GM12891 (cell line): ENCODE measurements at places on chromosomes 2 and 18.

GRCh38 chr2:188519136-188519535 lies 227.5 kb downstream of the GULP1 start:
- DNase-seq = no peak

- DNase-seq = no peak
These were observed 164.8 kb downstream of the METTL4 start for GRCh38 chr18:2406544-2406943.

DNA sequence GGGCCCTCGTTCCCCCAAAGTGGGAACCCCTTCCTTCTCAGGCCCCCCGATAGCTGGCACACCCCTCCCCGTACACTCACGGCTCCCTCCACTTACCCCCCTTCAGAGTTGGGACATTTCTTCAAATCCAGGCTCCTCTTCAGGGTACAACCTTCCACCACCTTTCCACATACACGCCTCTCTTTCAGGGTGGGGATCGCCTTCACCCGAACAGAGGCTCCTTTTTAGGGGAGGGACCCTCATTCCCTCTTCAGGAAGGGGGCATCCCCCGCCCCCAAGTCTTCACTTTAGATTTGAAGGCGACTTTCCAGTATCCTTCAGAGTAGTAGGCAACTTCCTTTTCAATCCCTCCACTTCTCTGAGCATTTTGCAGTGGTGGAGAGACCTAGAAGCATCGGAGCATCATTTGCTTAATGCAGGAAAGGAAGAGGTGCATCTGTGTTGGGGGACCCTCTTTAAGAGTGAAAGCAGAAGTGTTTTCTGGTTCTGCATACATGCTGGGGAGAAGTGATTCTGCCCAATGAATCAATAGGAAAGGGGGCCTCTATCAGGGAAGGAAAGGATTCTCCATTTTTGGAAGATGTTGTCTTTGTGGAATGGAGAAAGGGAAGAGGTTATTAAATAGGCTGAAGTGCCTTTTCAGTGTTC lies 845 bp downstream of the EML4 start:
- DNase-seq = peak; percentile 17

DNA sequence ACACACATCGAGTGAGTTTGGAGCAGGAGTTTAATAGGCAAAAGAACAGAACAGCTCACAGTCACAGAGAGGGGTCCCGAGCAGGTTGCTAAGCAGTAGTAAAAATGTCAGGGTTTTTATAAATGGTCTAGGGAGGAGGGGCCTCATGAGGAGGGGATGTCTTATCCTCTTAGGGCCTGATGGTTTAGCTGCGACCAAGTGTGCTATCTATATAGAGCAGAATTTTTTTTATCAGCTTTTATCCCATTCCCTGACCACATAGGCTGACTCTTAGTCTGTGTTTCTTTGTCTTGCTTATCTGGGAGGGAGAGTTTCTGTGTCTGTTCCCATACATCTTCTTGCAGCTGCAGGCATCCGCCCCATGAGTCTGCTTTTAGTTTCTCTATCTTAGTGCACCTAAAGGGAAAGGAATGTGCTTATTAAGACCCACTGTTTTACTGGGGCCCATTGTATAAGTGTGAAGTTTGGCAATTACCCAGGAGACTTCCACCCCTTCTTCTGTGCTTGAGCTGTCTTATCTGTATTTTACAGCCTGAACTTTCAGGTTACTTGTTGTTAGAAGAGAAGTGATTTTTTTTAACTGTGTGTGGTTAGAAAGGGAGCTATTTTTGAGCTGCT lies 30.4 kb upstream of the GMCL1 start:
- no peak for DNase-seq

GRCh38 chr18:77020561-77020960 lies 112.0 kb downstream of the MBP start:
- no peak for DNase-seq

DNA sequence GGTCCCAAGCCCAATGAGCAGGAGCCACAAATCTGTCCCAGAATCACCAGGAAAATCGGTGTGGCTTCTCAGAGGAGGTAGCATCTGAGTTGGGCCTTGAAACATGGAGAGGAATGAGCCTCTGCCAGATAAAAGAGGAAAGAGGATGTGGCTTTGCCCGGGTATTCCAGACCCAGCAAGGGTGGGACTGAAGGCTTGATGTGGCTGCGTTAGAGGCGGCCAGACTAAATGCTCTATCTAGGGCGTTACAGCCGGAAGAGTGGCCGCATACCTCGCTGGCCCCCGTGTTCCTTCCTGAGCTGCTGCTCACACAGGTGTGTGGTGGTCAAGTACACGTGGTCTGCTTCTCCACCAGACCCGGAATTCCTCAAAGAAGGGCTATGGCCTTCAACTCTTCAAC lies 33.9 kb upstream of the POMC start:
- DNase-seq = no peak

GRCh38 chr18:79736846-79737245 lies 57.2 kb downstream of the CTDP1 start:
- DNase-seq = no peak

DNA sequence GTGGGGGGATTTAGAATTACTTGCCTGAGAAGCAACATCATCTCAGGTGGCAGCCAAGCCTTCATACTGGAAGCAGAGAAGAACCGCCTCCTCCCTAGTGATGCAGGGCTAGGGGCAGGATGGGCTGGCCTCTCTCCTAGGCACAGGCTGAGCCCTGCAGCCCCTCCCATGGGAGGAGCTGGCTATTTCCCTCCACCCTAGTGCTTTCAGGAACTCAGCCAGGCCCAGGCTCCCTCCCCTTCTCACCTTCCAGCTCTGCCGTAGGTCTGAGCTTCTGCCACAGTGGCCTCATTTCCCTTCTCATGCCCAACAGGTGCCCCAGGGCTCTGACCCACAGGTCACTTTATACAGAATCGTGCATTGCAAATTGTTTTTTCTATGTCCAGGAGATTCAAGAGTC lies 31.0 kb downstream of the CENPA start:
- DNase-seq = no peak

GRCh38 chr18:49168281-49168985 lies 217.7 kb upstream of the SMAD7 start:
- DNase-seq = no peak

DNA sequence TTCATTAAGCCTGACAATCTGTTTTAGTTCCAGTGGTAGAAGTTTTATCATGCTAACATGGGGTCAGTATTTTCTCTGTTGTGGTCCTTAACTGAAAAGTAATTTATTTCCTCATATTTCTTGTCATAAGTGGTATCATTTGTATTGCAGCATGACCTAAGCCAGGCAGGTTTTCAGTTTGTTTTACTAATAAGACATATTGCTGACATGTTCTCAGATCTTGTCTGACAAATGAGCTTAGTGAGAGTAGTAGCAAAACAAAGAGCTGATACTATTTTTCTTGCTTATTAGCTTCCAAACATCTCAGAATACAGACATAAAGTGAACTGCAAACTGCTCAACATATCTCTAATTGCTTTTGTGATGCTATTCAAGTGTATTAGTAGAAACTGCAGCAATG lies 293.6 kb downstream of the DSEL start:
- no peak for DNase-seq

GRCh38 chr18:24126155-24126961 lies 12.5 kb upstream of the CABYR start:
- DNase-seq = no peak

GRCh38 chr2:82731824-82732223 lies 1727.3 kb downstream of the SUCLG1 start:
- DNase-seq = no peak

DNA sequence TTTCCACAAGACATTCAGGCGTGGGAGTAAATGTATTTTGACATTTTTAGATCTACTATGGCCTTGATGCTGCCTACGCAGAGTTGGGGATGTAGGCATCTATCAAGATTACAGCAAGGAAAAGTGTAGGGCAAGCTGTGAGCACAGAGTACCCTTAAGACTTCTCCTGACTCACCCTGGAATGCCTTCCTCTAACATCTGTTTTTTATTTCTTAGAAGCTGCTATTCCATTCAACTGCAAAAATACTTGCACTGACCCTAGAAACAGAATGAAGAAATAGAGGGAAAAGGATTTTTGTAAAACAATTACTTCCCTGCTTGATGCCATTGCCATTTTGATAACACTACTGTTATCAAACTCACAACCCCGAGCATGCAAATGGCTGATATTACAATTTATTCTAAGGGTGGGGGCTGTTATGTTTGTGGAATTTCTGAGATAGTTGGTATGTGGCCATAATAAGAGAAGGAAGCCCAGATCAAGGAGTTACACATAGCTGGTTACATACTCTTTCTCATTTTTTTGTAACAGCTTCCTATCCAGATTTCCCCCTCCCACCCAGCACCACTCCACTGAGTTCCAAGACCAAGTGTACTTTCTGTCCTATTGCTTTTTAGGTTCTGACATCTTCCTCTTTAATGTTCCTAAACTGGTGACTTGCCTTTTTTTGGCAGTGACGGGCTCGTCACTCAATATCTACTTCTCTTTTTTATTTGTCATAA lies 6.0 kb upstream of the ROCK1 start:
- no peak for DNase-seq

DNA sequence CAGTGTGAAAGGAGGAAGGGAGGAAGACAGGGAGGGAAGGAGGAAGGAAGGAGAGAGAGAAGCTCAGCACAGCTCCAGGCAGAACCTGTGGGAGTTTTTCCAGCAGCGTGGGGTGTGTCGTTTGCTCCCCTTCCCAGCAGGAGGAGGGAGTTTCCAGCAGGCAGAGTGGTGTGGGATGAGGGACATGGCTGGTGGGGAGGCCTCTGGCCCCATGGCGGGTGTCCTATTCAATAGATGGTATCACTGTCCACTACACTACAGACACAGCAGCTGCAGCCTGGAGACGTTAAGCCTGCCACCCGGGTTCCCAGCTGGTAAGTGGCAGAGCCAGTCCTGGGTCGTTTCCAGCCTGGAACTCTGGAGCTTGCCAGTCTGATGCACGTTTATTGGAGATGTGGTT lies 44.7 kb downstream of the GLI2 start:
- DNase-seq = no peak

DNA sequence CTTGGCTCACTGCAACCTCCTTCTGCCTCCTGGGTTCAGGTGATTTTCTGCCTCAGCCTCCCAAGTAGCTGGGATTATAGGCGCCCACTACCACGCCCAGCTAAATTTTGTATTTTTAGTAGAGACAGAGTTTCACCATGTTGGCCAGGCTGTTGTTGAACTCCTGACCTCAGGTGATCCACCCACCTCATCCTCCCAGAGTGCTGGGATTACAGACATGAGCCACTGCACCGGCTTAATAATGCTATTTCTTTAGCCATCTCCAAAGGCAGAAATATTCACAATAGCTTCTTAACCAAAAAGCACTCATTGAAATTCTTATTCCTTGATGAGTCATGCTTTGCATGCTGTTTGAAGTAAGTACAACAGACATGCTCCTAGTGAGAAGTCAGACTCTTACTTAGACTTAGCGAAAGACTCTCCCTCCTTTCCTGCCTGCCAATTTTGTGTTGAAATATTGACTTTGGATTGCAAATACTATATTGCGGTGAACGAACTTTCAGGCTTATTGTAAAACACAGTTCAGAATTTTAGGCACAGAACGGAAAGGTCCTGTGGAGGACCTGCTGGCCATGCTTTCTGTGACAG lies 4.4 kb downstream of the ACTR3 start:
- no peak for DNase-seq

- DNase-seq = no peak
These were observed 120.0 kb upstream of the SCN7A start for GRCh38 chr2:166614029-166614428.

DNA sequence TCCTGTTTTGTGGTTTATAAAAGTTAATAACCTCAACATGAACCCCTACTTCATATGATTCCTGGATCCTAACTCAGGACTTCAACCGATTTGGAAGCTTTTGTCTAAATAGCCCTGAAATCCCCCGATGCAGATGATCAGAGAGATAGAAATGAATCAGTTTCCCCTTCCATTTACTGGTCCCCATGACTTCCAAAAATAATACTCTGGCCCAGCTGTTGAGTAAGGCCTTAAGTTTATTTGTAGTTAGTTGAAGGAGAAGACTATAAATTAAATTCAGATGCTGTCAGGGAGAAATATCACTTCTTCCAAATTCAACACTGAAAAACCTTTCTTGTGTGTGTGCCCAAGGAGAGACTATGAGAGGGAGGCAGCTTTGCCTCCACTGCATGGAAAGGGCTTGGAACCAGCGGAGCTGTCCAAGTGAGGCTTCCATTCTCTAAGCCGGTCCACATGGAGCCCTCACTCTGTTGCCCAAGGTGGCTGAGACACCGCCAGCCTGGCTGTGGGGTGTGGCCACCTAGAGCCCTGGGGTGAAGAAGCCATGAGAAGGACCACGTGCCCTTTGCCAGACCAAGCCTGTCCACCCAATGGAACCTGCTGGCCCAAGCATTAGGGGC lies 53.6 kb downstream of the PIEZO2 start:
- no peak for DNase-seq

DNA sequence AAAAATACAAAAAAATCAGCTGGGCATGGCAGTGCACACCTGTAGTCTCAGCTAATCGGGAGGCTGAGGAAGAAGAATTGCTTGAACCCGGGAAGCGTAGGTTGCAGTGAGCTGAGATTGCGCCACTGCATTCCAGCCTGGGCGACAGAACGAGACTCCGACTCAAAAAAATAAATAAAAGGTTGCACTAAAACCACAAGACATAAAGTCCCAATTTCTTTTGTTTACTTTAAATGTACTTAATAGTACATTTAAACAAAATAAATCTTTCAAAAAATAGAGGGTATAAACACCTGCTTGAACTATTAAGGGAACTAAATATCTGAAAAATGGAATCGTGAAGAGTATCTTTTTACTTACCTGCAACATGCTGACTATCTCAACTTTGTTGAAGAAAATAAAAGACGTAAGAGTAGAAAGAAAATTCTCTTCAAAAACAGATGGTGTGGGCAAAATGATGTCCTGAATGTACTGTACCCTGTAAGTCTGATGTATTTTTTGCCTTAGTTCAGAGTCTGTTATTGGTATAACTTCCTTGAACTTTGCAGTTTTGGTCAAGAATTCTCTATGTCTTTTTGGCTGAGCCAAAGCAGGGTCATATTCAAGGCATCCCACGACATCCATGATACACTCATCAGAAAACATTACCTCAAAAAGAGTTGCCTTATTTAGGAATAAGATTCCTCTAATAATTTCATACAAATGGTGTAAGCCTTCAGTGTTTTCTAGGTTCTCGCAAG lies 19.2 kb downstream of the PPP4R3B start:
- DNase-seq = no peak

GRCh38 chr2:99420751-99421299 lies 69.0 kb downstream of the REV1 start:
- no peak for DNase-seq

DNA sequence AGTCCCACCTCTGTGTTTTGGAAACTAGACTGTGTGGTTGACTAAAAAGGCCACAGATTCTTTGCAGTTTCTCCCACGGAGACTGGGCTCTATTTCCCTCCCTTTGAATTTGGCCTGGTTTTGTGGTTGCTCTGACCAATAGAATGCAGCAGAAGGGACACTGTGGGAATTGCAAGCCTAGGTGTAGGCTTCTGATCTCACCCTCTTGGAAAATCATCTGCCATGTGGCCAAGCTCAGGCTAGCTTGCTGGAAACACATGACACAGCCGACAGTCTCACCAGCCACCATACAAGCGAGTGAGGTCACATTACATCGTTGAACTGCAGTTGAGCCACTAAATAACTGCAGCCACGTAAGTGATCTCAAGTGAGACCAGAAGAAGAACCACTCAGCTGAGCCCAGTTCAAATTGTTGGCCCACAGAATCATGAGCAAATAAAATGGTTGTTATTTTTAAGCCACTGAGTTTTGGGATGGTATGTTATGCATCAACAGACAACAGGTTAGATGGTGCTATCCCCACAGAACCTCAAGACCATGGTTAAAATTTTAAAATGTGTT lies 319.1 kb upstream of the MEX3C start:
- DNase-seq = no peak

- no peak for DNase-seq
These were observed 265.8 kb downstream of the AKAIN1 start for GRCh38 chr18:4931209-4931608.
